ENCODE measurements at places on chromosomes 3 and 15.

DNA sequence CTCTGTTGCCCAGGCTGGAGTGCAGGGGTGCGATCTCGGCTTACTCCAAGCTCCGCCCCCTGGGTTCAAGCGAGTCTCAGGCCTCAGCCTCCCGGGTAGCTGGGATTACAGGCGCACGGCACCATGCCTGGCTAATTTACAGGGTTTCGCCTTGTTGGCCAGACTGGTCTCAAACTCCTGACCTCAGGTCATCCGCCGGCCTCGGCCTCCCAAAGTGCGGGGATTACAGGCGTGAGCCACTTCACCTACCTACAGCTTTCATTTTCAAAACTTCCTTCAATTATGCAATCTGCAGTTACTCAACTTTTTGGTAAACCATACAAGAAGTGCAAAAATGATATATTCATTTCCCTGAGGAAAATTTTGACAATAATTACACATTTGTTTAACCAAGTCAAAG lies 14.0 kb downstream of the NANOGP8 start:
- DNase-seq, result no peak

DNA sequence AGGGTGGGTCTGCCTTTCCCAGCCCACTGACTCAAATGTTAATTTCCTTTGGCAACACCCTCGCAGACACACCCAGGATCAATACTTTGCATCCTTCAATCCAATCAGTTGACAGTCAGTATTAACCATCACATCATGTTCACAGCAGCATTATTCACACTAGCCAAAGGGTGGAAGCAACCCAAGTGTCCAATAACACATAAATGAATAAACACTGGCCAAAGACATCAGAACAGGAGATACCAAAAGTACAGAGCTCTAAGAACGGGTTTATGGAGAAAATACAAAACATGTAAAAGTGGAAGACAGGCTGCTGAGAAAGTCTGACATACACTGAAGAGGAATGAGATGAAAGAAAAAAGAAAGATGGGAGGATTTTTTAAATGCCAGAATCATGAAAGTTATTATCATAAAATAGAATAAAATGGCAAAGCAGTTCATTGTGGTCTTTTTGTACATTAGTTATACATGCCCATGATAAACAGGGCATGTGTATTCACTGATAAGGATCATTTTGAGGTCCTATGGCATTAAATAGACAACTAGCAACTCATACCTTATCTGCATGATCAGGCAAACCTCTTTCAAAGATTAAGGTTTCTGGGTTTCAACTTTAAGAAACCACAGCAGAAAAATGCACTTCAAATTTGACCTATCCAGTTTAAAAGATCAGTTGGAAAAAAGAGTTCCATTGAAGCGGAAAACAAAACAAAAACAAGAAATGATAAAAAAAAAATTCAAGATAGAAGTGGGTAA lies 22.9 kb downstream of the DNAAF4 start:
- DNase-seq, result no peak

DNA sequence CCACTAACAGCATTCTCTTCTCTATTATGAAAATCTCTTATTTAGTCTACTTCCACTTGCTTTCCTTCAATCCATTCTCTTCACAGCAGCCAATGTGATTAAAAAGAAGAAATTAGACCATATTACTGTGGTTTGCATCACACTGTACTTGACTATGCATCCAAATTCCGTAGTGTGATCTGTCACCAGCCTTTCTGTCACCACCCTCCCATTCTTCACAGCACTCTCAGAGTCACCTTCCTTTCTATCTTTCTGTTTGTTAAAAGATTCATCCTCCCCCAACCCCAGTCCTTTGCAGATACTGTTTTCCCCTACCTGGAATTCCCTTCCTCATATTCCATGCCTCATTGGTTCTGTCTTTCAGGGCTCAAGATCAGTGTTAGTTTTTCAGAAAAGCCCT lies 55.0 kb upstream of the ABHD10 start:
- no peak for DNase-seq

GRCh38 chr3:71045917-71046282 lies 537.6 kb downstream of the FOXP1 start:
- DNase-seq, result no peak

DNA sequence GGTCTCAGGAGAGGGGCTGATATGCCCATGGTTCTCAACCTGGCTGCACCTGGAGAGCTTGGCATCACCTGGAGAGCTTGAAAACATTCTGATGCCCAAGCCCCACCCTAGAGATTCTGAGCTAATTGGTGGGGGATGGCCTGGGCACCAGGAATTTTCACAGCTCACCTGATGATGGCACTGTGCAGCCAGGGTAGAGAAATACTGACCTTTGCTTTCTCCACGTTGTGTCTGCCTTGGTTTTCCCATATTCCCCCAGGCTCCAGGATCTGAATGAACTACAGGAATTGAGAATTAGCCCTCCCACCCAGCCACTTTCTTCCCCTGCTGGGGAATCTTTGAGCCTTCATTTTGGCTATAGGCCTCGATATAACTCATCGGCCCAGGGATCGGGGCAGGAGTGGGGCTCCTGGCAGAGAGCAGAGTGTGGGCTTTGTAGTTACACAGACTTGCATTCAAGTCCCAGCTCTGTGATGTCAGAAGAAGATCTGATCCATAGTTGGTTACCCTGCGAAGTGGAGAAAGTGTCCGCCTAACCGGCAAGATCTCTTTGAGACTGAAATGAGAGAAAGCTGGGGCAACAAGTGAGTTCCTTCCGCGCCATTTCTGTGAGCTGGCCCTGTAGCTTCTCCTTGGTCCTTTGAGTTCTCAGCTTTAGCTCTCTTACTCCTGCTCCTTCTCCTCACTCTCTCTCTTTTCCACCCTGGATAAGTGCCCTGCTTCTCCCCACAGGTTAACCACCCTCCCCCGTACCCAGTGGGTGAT lies 33.1 kb upstream of the UBE2Q2 start:
- DNase-seq, result no peak

DNA sequence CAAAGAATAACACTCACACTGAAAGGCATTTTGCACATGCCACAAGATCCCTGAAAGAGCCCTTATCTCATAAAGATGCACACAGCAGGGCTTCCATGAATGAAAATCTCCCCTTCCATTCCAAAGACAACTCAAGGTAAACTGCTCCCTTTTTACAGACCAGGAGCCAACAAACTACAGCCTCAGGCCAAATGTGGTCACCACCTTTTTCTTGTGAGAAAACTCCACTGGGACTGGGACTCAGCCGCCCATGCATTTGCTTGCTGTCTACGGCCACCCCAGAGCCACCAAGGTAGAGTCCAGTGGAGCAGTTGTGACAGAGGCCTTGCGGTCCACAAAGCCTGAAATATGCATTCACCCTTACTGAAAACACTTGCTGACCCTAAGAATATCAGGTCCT lies 334.8 kb downstream of the OCA2 start:
- DNase-seq, result no peak

DNA sequence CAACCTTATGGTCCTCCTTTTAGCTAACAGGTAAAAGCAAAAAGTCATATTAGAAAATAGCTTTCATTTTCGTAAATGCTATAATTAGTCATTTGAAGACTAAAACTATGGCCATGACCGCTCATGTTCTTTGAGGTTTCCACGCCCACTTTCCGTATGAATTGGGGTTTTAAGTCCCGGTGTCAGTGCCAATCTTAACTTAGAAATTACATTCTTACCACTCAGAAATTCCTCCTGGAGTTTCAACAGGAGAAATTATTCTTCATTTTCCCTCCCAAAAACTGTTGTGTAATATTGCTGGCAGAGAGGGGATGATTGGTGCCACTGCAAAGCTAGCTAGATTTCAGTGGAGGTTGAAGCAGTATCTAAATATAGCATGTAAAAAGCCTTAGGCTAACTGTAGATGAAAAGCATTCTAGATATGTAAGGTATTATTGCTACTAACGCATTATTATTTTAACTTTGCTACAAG lies 71.0 kb upstream of the MDFIC2 start:
- DNase-seq, result no peak

DNA sequence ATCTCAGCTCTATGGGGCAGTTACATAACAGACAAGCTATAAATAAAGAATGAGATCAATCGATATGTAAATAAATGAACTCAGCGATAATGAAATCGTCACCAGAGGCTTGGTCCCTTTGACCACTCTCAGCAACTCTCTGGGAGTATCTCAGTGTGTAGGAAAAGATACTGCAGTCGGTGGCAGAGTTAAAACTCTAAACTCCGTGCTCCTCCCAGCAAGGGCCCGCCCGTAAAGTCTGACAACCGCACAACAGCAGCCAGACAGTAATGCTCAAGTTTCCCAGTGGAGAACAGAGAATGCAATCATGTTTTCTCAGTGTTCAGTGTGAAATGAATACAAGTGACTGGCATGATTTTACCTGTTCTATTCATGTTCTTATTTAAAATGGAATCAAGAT lies 28.3 kb upstream of the IGF1R start:
- DNase-seq, result no peak

GRCh38 chr3:69558912-69559311 lies 173.0 kb upstream of the FRMD4B start:
- DNase-seq, result no peak

DNA sequence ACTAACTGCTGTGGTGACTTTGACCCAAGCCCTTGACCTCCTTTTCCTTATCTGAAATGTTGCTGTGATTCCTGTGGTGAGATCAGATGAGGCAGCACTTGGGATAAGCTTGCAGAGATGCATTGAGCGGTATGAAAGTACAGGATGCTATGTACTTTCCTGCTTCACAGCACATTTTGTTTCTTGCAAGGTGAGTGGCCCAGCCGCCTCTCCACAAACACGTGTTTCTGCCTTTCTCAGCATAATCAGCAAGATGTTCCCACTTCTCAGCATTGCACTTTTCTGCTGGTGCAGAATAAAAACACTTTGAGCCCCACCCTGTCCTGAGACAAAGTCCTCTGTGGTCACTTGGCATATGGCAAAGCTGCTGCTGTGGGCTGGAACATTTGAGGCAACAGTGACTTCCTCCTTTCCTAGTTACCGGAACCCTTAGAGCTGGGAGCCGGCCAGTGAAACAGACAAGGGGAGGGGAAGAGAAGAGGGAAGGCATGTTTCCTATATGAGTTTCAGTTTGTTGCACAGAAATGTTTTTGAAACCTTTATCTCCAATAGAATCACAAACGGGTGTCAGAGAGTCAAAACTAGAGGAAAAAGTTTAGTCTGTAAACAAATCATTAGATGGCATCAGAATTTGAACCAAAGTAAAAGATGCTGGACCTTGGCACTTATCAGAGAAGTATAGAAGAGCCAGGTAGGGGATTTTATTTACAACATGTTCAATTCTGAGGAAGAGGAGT lies 5.0 kb downstream of the NUDT16 start:
- no peak for DNase-seq

- no peak for DNase-seq
Observed at GRCh38 chr3:13307041-13307440, 113.1 kb downstream of the NUP210 start.

GRCh38 chr3:159892801-159893200 lies 95.8 kb upstream of the IL12A start:
- DNase-seq, result no peak

- peak; percentile 41 for DNase-seq
Observed at GRCh38 chr3:8482960-8483665, 18.5 kb upstream of the LMCD1 start.

GRCh38 chr3:194860725-194861124 lies 175.0 kb downstream of the FAM43A start:
- no peak for DNase-seq

DNA sequence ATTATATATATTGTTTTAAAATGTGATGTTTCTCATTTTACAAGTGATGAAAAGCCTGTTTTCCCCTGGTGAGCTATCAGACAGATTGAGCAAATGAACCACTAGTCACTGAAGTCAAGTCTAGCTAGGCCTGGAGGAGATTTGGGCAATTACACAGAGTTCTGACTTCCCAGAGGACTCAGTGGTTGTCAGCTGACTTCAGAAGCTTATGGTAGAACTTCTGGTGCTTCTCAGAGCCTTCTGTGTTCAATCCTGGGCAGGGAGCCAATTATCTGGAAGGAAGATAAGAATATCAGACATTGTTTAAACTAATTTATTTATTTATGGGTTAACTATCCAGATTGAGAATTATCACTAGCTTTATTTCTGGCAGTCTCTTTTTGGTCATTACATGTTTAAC lies 37.7 kb upstream of the NAALADL2 start:
- no peak for DNase-seq

DNA sequence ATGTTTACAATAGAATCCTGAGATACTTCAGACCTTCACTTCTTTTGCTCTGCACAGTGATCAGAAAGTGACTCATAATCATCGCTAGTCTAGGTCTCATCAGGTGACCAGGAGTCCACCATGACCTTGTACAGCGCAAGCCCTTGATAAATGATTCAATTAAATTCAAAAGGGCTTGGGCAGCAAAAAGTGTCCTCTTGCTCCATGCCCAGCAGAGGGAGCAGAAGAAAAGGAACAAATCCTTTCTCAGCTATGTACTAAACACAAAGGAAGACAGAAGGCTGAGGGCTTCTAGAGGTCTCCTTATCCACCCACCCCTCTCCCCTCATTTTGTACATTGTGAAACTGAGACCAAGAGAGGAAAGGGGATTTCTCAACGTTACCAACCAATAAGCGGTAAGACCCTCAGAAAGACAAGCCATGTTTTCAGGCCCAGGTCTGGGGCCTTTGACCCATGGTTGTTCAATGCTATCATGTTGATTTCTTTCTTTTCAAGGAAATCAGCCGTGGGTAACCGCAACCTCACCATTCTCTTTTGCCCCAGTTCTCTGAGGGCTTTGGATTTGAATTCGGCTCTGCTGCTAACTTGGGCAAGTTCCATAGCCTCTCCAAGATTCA lies 74.8 kb downstream of the AQP9 start:
- DNase-seq, result no peak

DNA sequence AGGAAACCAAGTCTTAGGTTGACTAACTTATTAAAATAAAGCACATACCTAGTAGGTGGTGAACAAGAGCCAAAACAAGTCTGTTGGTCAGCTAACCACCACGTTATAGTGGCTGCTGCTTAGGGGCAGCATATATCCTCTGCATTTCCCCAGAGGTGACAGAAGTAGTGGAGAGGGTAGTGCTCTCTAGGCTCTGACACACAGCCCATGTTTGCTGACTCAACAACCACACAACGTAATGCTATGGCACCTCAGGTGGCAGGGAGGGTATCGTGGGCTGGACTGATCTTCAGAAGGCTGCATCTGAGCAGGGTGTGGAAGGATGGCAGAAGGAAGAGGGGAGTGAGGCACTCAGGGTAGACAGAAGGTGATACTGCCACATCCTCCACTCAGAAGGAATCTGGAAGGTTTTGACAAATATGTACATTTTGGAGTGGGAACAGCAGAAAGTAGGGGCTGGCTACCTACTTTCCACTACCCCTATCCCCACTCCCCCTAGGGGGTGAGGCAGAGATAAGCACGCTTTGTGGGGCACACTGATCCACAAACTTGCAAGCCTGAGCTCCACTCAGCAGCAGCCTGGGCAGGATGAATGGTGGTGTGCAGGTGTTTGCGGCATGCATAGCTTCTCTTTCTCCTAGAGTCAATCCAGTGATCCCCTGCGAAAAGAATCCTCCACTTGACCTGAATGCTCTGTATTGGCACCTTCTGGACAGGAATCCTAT lies 178.1 kb downstream of the RORA start:
- DNase-seq, result no peak

Measured in NCI-H1092 (cell line).